ENCODE measurements at places on chromosomes 2 and 18.
A peak's percentile ranks its signal among the peaks of the same experiment; 100 is the strongest.

- DNase-seq, result no peak
Measured at GRCh38 chr18:13534631-13535030, 191.7 kb downstream of the FAM210A start.

DNA sequence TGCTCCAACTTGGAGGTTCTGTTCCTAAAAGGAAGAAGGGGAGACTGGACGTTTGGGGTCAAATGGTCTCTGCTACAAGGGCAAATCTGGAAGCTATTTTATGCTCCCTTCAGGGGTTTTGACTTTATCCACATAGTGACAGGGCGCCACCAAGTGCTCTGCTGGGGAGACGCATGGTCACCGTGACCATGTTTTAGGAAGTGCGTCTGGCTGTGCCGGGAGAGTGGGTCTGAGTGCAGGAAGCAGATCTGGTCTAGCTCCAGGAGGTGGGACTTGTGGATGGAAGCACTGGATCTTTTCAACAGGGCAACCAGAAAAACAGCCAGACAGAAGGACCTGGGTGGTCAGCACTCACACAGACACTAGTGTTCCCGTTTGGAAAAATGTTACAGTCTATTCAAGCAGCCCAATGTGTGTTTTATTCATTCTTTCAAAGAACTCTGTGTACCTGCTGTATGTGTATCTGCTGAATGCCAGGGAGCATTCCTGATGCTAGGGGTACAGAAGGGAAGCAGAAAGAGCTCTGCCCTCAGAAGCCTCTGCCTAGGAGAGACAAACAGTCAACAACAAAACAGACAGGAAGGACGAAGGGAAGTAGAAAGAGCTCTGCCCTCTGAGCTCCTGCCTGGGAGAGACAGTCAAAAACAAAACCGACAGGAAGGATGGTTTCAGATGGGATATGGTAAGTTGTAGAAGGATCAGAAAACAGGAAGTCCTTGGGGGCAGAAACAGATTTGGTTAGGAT lies 14.3 kb downstream of the IMPA2 start:
- DNase-seq, result no peak

GRCh38 chr2:109644571-109645275 lies 30.6 kb downstream of the SOWAHC start:
- DNase-seq, result no peak

GRCh38 chr2:172819943-172820342 lies 84.3 kb downstream of the RAPGEF4 start:
- no peak for DNase-seq

- no peak for DNase-seq
Measured at GRCh38 chr18:45820106-45820745, 5.2 kb upstream of the SIGLEC15 start.

DNA sequence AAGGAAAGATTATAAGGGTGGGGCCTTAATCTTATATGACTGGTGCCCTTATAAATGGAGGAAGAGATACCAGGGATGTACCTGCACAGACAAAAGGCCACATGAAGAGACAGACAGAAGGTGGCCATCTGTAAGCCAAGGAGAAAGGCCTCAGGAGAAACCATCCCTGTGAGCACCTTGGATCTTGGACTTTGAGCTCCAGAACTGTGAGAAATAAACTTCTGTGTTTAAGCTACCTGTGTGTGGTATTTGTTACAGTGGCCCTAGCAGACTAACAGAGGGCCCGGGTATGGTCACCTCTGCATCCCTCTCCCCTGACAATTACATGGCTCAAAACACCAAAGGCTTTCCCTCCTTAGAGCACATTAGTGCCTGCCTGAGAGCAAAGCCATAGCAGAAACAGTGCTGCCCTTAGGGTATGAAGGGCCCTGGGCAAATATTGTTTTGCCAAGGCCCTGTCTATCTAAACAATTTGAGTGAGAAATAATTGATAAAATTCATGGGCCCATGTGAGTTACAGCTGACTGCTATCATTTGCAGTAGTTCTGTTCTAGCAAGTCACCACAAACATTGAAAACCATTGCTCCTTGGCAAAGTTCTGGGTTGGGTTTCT lies 109.3 kb upstream of the MYCN start:
- no peak for DNase-seq

- no peak for DNase-seq
Measured at GRCh38 chr2:111620281-111620680, 263.7 kb downstream of the ANAPC1 start.

DNA sequence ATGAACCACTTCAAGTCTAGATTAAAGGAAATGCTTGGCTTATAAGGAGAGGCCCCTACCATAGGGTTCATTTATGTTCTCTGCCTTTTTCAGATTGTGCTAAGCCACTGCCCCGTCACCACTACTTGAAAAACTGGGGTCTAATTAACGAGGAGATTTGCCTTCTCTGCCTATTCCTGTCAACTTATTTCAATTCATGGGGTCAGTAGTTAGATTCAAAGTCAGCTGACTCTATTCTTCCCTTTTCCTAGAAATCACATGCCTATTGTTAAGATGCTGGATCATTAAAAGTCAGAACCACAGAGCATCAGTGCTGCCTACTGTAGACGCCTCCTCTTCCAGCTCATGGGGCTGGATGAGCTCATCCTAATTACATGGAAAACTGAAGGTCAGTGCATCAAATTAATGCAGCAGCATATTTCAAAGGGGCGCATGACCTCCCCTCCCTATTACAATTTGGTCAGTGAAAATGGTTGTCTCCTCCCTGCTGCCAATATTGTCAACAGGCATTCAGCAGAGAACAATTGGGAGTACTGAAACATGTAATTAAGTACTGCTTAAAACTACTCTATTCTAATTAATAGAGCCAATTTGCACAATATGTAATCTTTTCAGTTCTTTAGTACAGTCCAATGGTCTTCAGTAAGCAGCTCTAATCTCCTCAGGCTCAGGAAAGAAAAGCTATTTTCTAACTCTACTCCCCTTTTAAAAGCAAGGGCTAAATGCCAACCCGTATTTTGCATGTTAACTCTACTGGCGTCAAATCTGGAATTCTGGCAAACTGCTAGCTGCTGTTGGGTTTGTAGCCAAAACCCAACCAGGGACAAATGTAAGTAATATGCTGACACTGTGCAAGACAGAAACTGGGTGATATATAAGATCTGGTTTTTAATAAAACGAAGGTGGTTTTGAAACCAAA lies 117.4 kb upstream of the ITGB6 start:
- DNase-seq, result no peak

DNA sequence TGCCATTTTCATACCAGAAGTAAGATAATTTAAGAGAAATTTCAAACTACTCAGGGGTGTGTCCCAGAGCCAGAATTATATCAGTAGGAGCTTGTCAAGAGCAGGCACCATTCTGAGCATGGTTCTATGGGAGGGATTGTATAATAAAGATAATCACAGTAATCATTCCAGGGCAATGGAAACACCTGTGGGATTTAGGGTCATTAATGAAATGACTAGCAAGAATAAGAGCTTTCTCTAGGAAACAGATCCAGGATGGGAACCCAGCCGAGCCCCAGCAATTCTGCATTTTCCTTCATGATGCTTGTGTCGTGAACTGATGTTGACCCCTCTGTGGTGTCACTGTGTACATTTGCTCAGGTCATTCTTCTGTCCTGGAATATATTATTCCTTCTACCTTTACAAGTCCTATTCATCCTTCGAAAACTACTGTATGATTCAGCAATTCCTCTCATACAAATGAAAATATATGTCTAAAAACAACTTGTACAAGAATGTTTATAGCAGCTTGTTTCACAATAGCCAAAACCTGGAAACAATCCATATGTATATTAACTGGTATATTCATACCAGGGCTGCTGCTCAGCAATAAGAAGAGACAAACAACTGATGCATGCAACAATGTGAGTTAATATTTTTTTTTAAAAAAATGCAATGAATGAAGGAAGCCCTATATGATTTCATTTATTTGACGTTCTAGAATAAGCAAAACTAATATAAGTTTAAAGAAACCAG lies 687.8 kb upstream of the KLHL29 start:
- no peak for DNase-seq

DNA sequence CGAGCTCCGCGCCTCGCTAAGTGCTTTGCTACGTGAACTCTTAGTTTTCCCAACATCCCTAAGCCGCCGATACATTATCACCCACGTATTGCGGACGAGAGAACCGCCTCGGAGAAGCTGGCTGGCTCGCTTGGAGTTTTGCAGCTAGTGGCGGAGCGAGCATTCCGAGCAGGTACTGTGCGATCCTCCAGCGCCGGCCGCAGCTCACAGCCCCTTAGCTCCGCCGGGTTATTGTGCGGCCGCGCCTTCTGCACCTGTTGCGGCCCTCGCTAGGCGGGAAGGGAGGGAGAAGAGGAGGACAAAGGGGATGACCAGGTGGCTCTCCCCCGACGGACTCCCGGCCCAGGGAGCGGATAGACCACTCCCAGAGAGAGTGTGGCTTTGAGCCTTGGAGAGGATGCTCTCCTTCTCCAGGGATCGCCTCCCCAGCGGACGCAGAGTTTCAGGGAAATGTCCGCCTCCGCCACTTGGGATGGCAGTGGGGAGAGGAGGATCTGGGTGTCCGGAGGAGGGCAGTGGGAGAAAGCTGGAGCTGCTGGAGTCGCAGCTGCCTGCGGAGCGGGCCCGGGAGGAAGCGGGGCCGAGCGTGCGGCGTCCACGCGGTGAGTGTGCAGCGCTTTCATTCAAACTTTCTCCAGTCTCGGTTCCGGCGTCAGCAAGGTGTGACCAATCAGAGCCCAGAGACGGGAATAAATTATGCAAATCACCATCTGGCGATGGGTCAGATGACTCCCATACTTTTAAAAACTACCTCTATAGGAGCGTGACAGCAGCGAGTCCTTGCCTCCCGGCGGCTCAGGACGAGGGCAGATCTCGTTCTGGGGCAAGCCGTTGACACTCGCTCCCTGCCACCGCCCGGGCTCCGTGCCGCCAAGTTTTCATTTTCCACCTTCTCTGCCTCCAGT lies at the start of gene LIPG:
TSS of gene LIPG (plus strand) at position 769 of the 905 bp plus-strand sequence. CDS start 252 bp downstream, outside the sequence.
- peak; percentile 79 for DNase-seq

DNA sequence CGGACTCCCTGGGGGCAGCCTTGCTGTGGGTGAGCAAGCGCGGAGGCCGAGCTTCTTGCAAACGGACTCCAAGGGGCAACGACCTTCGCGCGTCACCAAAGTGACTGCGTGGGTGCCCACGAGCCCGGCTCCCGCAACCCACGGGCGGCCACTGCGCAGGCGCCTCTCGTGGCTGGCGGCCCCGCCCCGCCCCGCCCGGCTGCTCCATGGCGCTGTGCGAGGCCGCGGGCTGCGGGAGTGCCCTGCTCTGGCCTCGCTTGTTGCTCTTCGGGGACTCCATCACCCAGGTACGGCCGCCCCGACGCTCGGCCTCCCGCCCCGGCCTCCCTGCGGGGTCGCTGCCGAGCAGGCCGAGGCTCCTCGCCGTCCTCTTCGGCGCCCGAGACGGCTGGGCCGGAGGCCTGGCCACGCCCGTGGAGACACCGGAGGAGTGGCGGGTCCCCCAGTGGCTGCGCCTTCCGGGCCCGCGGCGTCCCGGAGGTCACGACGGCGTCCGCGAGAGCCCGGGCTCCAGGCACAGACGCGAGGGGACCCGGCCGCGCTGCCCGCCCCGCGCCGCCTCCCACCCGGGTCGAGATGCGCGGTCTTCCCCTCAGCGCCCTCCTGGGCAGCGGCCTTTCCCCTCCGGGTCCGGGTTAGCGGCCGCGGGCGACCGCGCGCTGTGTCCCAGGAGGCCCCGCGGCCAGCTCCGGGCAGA lies at the start of gene IAH1:
TSS of gene IAH1 (plus strand) at position 191 of the 697 bp plus-strand sequence. CDS start at position 207, 16 bp downstream.
- DNase-seq, result no peak

DNA sequence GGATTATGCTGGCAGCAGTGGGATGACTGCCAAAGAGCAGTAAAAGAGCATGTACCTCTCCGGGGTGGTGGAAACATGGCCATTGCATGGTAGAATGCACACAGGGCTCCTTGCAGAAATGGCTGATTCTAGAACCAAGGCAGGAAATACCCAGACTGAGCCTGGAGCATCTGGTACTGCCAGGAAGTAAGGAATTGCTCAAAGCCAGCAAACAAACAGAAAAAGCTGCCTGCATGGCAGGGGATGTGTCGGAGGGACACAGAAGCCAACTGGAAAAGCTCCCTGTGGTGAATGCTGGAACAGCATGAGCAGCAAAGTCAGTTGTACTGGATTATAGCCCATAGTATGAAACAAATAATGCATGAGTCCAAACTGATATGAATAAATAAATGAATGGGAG lies 78.0 kb upstream of the NFATC1 start:
- DNase-seq, result no peak

DNA sequence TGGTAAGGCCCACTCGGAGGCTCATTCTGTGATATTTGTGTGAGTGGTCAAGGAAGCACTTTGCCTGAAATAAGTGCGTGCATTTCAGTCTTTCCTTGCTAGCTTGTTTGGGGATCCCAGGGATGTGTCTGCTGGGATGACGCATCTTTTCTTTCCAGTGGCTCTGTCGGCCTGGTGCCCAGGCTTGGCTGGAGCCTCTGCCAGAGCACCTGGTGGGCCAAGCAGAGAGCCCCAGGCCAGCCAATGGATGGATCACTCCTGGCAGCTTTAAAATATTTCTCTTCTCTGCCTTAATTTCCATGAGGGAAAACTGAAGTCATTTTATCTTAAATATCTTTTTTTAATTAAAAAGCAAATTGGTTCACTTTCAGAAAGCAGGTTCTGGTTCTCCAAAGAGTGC lies 501.8 kb upstream of the HS6ST1 start:
- DNase-seq, result no peak

DNA sequence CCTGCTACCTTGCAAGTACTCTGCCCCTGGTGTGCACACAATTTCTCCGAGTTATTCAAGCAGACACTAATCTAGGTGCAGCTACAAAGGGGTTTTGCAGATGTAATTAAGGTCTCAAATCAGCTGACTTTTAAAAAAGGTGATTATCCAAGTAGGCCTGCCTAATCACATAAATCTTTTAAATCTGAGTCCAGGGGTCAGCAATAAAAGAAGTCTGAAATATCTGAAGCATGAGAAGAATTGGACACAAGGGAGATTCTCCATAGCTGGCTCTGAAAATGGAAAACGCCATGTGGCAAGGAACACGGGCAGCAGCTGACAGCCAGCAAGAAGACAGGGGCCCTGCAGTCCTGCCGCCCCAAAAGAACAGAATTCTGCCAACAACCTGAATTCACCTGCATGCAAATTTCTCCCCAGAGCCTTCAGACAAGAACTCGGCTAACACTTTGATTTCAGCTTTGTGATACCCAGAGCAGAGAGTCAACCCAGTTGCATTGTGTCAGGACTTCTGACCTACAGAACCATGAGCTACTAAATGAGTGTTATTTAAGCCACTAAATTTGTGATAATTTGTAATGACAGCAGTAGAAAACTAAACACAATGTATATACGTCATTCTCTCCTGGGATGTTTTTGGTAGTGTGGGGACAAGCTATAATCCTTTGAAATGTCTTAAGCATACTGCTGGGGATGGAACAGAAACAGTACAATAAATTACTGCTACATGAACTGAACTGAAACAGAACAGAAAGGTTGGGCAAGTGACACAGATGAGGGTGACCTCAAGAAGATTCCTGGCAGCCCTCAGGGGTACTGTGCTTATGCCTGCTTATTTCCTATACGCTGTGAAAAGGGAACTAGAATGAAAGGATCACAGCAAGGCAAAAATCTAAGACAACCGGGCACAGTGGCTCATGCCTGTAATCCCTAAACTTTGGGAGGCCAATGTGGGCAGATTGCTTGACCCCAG lies 3.2 kb downstream of the INO80C start:
- DNase-seq, result no peak

GRCh38 chr2:45131587-45131986 lies 122.3 kb upstream of the SIX2 start:
- DNase-seq, result no peak

Data from left renal pelvis (tissue), 4 donors.